NB4 (cell line): ENCODE measurements at places on chromosomes 16 and 17.

DNA sequence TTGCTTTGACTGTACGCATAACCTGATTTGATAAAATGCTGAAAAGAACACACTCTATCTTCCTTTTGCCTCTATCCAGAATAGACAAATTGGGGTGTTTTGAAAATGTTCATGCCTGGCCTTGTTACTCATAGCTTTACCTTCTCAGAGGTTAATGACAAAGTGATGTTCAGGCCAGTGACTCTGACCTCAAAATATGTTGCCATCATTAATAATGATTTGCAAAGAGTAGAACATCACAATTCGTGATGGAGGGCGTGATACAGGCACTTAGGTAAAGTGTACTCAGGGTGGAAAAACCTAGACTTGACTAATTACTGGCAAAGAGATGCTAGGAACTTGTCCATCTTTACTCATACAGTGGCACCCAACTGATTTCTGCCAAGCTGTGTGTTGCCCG is 656.6 kb upstream of the SOX9 start:
- no peak for DNase-seq

- peak; percentile 35 for DNase-seq
These were observed 5.9 kb upstream of the CCDC154 start for GRCh38 chr16:1450218-1450617.

DNA sequence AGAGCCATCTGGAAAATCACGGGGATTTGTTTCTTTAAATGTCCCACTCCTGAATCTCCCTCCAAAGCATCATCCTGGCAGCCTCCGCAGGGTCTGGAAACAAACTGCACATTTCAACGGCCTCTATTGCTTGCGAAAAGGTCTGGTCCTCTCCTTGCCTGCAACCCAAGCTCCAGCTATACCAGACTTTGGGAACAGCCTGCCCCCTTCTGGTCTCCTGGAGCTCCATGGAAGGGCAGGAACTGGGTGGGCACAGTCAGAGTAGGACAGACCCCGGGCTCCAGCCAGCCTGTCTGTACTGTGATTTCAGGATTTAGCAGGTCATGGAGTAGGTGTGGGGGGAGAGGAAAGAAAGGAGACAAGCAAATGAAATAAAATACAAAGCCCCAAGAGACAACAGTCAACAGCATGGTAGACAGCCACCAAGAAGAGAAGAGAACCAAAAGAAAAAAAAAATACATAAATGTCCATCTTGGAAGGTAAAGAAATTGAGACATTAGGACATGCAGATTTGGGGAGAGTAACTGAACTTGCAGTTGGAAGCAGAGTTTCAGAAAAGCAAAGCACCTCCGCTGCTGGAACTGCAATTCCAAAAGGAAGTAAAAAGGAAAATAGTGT is 2.7 kb downstream of the XYLT1 start:
- DNase-seq = peak; percentile 76

- no peak for DNase-seq
These were observed 71.8 kb upstream of the MRTFB start for GRCh38 chr16:13999071-13999894.

- DNase-seq = no peak
These were observed 15.6 kb downstream of the HIGD1B start for GRCh38 chr17:44863061-44863918.

GRCh38 chr16:70574595-70575271 is 51.1 kb downstream of the SF3B3 start:
- no peak for DNase-seq

- peak; percentile 11 for DNase-seq
These were observed 1343.7 kb upstream of the GOT2 start for GRCh38 chr16:60077861-60078260.

DNA sequence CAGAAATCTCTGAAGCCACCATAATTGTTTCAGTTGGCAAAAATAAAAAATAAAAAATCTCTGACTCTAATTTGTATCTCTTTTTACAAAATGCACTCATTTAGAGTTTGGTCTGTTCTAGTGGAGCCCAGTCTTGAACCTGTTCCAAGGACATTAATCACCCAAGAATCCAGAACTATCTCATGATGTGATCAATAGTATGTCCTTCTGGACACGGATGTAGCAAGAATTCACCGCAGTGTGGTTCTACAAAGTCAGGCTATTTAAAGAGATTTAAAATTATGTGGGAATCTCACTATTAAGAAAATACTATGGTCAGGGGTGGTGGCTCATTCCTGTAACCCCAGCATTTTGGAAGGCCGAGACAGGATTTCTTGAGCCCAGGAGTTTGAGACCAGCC is 21.8 kb upstream of the ANKFN1 start:
- DNase-seq = no peak

- no peak for DNase-seq
These were observed 2.9 kb upstream of the ITGA3 start for GRCh38 chr17:50052822-50053653.

- no peak for DNase-seq
These were observed 9.5 kb upstream of the ZNF750 start for GRCh38 chr17:82849076-82849945.

DNA sequence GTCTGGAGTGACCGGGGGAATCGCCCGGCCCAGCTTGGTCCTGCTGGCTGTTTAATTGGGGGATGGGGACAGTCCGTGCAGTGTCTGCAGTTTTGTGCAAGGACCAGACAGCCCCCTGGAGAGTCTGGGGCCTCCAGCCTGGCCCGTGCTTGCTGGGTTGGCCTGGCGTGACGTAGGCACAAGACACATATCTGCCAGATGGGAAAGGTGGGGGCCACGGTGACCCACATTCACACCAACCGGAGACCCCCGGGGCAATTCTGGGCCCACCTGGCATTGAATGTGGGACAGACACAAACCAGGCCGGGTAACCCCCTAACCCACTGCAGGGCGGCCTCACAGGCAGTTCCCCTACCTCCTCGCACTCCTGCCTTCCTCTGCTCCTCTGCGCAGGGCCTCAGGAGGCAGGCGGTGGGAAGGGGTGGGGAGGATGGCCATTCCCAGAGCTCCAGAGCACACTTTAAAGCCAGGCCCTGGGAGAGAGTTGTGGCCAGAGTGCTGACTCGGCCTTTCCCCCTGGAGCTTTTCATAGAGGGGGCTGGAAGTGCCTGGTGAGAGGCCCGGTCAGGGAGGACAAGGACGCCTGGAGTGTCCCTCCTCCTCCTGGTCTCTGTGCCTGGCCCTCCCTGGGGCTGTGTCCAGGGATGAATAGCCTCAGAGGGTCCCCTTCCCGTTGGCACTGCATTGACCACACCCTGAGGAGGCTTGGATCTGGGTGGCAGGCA is 1.5 kb downstream of the MRC2 start:
- DNase-seq = peak; percentile 62

- DNase-seq = no peak
These were observed 82.8 kb downstream of the CNGB1 start for GRCh38 chr16:57888128-57888527.
